ENCODE measurements at places on chromosomes 13 and 19.

GRCh38 chr19:883661-884211 is 9.3 kb downstream of the MED16 start:
- DNase-seq: no peak

DNA sequence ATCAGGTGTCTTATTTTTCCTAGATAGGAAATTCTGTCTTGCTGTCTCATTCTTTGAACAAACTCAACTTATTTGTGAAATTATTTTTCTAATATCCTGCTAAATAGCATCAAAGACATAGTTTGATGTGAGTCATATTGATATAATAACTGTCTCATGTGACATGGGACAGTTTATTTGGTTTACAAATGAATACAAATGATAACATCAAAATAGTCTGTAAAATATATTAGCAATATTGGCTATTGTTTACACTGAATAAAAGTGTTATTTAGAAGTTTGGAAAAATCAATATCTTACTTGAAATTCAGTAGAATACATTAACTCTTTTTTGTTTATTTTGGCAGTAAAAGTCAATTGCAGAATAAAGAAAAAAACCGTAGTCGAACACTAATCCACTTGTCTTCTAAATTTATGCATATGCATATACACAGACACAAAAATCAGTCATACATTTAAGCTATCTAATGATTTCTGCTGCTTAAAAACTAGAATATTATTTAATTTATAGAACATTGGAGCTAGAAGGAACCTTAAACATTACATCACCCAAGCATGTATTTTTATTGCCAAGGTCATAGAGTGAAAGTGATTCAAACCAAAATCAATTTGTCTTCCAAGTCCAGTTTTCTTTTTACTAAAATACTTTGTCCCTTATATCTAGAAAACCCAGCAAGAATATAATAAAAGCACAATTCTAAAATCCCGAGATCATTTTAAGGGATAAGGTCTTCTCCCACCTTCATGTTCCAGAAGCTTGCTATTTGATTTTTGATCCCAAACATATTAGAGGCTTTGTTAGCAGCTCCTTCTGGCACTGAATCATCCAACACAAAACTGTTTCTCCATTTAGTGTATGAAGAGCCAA is 776.5 kb upstream of the SLITRK1 start:
- DNase-seq: no peak

- DNase-seq: no peak
Observed at GRCh38 chr13:112709825-112710783, 20.3 kb downstream of the ATP11A start.

DNA sequence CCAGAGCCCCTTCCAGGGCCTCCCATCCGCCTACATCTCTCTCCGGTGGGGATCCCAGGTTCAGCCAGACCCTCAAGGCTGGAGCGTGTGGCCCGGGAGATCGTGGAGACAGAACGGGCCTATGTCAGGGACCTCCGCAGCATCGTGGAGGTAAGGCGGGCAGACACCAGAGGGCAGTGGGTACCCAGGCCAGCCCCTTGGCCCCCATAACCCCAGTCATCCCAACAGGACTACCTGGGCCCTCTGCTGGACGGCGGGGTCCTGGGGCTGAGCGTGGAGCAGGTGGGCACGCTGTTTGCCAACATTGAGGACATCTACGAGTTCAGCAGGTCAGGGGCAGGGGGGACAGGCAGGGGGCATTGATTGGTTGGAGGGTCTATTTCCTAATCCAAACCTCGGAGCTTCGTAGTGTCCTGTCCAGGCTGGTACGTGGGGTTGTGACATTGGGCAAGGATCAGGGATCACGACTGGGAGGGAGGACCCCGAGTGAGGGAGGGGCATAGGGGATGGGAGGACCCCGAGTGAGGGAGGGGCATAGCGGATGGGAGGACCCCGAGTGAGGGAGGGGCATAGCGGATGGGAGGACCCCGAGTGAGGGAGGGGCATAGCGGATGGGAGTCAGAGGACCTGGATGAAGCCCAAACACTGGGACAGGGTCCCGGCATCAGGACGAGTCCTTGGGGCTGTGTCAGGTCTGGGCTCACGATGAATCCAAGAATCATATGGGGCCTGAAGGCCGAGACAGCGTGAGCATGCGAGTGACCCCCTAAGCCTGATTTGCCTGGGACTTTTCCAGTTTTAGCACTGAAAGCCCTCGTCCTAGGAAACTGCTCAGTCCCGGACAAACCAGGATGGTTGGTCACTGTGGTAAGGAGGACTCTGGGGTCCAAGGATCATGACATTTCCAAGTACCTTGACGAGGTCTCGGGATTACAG is 2.9 kb downstream of the PLEKHG2 start:
- no peak for DNase-seq

GRCh38 chr13:22800526-22801401 is 380.0 kb upstream of the SGCG start:
- no peak for DNase-seq

DNA sequence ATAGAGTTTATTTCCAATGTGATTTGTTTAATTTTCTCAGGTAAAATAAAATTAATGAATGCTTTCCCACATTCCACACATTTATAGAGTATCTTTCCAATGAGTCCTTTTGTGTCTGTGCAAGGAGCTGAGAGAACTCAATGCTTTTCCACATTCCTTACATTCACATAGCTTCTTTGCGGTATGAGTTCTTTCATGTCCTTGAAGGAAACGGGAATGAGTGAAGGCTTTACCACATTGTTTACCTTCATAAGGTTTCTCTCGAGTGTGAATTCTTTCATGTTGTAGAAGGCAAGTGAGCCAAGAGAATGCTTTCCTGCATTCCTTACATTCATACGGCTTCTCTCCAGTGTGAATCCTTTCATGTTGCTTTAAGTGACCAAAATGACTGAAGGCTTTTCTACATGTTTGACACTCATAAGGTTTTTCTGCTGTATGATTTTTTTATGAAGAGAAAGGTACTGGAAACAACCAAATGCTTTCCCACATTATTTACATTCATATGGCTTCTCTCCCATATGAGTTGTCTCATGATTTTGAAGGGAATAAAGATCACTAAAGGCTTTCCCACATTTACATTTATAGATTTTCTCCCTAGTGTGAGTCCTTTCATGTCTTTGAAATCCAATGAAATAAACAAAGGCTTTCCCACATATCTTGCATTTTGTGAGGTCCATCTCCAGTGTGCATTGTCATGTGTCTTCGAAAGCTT is 14.4 kb upstream of the ZNF442 start:
- DNase-seq: no peak

GRCh38 chr19:40217027-40217810 is 965 bp downstream of the TTC9B start:
- DNase-seq: no peak

- no peak for DNase-seq
Observed at GRCh38 chr19:781800-782184, 15.5 kb upstream of the PTBP1 start.

GRCh38 chr13:113633485-113633873 is 24.5 kb downstream of the ATP4B start:
- no peak for DNase-seq

- DNase-seq: no peak
Observed at GRCh38 chr19:14107581-14108461, 9.7 kb downstream of the PRKACA start.

DNA sequence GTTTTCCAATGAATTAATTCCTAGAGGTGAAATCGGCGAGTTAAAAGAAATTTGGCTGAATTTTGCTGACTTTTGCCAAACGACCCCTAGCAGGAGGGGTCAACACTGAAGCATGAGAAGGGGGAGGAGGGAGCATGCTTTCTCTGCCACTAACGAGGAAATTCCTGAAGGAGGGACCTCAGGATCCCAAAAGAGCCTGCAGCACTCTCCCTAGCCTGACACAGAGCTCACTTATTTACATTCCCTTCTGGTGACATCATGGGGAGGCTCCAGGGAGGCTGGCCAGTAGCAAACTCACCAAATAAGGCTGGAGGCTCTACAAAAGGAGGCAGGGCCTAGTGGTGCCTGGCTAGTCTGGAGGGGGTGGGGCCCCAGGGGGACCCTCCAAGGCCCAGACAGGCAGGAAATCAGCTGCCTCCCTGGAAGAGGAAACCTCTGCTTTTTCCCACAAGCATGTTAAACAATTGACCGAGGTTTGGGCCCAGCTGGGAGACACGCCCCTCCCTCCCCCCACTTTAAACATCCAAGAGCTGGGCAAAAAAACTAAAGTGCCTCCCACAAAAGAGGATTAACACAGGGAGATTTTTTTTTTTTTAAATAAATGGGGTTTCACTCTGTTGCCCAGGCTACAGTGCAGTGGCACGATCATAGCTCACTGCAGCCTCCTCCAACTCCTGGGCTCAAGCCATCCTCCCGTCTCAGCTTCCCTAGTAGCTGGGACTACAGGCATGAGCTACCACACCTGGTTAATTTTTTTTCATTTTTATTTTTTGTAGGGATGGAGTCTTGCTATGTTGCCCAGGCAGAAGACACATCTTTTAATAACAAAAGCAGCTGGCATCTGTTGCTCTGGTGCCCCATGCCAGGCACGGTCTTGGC is 2.1 kb downstream of the DAPK3 start:
- DNase-seq: peak; percentile 100

DNA sequence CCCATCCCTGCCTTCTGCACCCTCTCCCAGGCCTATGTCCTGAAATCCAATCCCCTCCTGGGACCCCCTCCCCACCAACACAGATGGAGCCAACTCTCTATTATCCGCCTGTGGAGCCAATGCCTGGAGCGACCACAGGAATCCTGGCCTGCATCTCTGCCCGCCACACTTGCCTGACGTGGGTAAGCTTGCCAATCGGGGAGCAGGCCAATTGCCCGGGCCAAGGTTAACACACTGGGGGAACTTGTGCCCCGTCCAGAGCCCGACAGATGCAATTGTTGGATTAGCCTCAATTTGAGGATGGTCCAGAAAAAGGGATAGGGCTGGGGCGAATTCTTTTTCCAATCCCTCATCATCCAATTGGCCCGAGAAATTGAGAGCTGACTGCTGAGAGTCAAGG is 5.9 kb downstream of the WIZ start:
- DNase-seq: no peak

GRCh38 chr13:26019881-26020870 is 31.6 kb downstream of the SHISA2 start:
- peak; percentile 88 for DNase-seq

- no peak for DNase-seq
Observed at GRCh38 chr19:24003537-24003936, 83.5 kb upstream of the ZNF254 start.

- no peak for DNase-seq
Observed at GRCh38 chr19:5150902-5151741, 182.2 kb downstream of the KDM4B start.

DNA sequence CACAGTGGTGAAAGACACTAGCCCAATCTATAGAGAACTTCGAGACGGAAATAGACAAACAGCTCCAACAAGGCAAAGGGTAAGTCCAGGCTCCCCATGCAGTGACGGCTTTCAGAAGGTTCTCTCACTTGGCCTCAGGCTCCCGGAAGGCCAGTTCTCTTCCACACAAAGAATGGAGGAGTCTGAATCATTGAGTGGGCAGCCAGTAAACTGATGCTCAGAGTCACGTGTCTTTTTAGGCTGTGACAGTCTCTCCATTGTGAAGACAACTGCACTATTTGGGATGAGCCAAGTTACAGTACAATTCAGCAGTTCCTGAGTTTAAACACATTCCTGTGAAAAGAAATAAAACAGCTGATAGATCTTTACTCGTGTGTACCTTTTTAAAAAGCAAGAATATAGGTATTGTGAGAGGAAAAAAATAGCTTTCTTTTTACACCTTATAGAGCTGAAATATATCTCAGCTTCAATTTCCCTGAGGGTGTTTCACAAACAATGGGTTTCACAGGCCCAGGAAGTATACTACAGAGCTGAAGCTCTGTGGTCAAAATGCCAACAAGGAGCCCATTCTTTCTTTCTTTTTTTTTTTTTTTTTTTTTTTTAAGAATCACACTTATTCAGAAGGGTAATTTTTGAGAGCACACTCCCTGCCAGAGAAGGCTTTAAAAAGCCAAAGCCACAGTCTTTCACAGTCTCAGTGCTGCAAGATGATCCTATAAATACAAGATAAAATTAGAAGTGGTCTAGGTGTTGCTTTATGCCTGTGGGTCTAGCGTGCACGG is 135.1 kb downstream of the FREM2 start:
- no peak for DNase-seq

DNA sequence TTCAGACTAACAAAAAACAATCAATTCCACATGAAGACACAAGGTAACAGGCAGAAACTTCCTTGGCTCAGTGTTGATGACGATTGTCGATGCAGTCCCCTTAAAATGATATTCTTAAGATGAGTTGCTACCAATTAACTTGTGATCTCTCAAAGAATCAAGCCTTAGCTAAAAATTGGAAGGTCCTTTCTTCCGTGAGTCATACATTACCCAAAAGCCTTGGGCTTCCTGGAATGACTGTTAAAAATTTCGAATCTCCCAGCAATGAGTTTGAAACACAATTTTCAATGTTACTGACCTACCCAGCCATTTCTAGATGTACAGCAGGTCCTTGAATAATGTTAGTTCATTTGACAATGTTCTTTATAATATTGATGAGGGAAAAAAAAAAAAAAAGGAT is 28.0 kb upstream of the RB1 start:
- no peak for DNase-seq

DNA sequence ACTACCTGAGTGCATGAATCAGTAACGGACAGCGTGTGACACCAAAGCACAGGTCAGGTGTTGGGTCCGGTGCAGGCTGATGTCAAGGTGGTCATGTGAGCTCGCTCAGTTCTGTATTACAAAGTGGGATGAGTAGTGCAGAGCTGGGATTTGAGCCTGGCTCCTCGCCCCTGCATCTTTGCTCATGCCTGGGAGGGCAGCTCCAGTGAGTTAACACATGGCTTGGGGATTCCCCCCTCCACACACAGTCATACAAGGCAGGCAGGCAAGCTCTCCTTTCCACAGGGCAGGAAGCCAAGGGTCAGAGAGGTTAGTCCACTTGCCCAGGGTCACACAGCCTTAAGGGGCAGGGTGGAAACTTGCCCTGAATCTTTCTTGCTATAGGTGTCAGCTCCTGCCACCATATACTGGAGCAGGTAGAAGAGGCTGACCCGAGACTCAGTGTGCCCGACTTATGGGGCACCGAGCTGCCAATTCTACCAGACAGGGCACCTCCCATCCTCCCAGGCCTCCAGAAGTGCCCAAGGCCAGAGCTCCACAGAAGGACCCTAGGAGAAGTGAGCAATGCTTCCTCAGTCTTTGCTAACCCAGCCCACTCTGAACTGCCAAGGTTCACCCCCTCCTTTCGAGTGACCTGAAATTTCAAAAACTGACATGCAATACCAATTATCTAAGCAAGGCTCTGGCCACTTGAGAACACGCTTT is 35.4 kb downstream of the ZNF787 start:
- no peak for DNase-seq

GRCh38 chr19:9427941-9428340 is 7.4 kb downstream of the ZNF266 start:
- no peak for DNase-seq

GRCh38 chr19:8490873-8491272 is 11.6 kb downstream of the PRAM1 start:
- no peak for DNase-seq

DNA sequence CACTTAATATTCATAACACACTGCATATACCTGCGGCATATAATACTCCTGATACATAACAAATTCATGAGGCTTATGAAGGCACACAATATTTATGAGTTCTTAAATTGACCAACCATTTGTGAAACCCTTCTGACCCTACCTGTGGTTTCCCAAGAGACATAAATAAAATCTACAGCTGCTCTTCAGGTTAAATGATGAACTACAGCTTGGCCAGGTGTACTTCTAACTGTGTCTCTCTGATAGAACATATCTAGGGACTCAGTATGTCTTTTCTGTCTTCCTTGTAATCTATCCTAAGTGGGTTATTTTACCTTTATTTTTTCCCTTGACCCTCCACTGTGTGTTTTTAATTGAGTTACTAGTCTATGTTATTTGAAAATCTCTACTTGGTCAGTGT is 189.9 kb upstream of the UFM1 start:
- DNase-seq: no peak
